ENCODE measurements at places on chromosomes 16 and 17. TPM values are rescaled to one million over a fixed set of nuclear protein-coding genes. Genes with fewer than 3 reads are reported as not detected.

- peaks cover 10% of the 10 kb centered on the region for H3K4me1 ChIP-seq
- no peak overlapping the region for H3K4me3 ChIP-seq
- no peak for DNase-seq
- no peaks in the 10 kb centered on the region for H3K27me3 ChIP-seq
Observed at GRCh38 chr16:84209989-84210388, 19.0 kb downstream of the ADAD2 start.

DNA sequence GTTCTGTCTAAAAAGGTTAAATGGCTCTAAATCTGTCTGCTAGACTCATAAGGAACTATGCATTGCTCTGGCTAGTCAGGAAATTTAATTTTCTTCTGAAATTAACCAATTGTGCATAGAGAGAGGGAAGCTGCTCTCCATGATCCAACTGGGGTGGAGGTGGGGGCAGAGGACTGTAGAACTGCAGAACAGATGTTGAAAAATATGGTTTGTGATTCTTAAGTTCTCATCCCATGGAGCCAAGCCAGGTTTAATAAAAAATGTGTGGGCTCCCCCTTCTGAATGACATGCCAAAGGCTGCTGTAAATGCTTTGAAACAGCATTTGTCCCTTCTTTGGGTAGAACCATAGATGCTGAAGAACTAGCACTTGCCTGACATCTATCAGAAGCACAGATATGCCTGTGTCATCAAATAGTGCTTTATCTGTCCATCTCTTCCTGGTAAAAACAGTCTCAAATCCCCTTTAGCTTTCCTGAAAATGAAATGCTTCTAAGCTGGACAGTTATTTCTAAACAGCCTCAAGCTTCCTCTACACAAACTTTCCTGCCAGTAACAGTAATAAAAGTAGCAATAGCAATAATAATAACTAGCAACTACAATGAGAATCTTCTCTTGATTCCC, 221.4 kb downstream of the CDH8 start:
- DNase-seq: no peak
- H3K4me1 ChIP-seq: no peaks in the 10 kb centered on the region
- H3K36me3 ChIP-seq: no peaks in the 10 kb centered on the region
- no peak overlapping the region for H3K4me3 ChIP-seq

- peaks cover 28% of the 10 kb centered on the region for H3K4me1 ChIP-seq
- peak; percentile 64 for DNase-seq
- peak overlapping the region; percentile 36 for H3K4me3 ChIP-seq
- no peaks in the 10 kb centered on the region for H3K36me3 ChIP-seq
Observed at GRCh38 chr17:59783221-59784047, 76.0 kb downstream of the VMP1 start.

DNA sequence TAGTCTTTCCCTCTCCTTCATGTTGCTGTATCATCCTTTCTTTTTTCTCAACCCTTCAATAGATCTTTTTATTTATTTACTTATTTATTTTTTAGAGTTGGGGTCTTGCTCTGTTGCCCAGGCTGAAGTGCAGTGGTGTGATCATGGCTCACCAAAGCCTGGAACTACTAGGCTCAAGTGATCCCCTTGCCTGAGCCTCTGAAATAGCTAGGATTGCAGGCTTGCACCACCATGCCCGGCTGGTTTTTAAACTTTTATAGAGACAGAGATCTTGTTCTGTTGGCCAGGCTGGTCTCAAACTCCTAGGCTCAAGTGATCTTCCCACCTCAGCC, 51.7 kb downstream of the SNX29 start:
- no peak overlapping the region for H3K4me3 ChIP-seq
- H3K27me3 ChIP-seq: no peaks in the 10 kb centered on the region
- peaks cover 10% of the 10 kb centered on the region for H3K36me3 ChIP-seq
- no peak for DNase-seq
- H3K27ac ChIP-seq: peak overlapping the region; percentile 49
- H3K4me1 ChIP-seq: peaks cover 34% of the 10 kb centered on the region

DNA sequence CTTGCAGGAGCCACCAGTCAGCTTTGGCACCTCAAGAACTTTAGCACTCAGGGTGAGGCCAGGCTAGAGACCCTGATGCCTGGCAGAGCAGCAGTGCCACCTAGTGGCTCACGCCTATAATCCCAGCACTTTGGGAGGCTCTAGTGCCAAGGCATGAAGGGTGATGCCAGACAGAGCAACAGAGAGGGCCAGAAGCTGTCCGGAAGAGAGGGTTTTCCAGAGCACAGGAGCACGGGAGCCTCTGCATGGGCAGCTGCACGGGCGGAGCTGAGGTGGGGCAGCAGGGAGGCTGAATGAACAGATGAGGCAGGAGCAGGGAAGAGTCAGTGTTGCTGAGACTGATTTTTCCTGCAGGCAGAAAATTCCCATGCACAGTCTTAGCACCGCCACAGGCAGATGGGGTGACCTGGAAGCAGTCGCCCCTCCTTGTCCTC, 38.9 kb downstream of the MYH3 start:
- peaks cover 16% of the 10 kb centered on the region for H3K4me1 ChIP-seq
- H3K27ac ChIP-seq: no peak overlapping the region

- H3K4me1 ChIP-seq: peaks cover 12% of the 10 kb centered on the region
- H3K27me3 ChIP-seq: peaks cover 46% of the 10 kb centered on the region
- H3K36me3 ChIP-seq: peaks cover 6% of the 10 kb centered on the region
Observed at GRCh38 chr17:79810130-79811010, 13.5 kb upstream of the CBX8 start.

- no peaks in the 10 kb centered on the region for H3K36me3 ChIP-seq
- H3K4me1 ChIP-seq: peaks cover 21% of the 10 kb centered on the region
- peak; percentile 58 for DNase-seq
- H3K27ac ChIP-seq: peak overlapping the region; percentile 61
- H3K4me3 ChIP-seq: peak overlapping the region; percentile 47
Observed at GRCh38 chr17:3738562-3739295, 15.0 kb downstream of the HASPIN start.

DNA sequence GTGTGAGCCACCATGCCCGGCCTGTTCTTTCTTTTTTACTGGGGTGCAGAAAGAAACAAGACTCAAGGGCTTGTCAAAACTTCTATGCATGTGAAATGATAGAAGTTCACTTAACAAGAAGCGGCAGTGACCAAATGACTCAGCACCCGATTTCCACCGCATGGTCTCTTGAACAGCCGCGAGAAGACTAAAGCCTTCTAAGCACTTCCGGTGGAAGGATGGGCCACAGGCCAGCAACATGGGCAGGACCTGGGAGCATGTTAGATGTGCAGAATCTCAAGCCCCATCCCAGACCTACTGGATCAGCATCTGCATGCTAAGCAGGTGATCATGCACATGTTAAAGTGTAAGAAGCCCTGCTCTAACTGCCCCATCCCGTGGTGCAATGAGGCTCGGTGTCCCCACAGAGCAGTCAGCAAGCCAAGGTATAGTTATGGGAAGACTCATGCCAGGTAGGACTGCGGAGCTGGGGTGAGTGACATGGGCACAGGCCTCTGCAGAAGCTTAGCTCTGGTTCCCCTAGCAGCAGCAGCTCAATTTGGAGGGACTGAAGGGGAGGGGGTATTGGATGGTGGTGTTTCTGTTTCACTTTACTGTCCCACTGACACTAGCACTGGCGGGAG, 88.5 kb upstream of the HNF1B start:
- H3K27ac ChIP-seq: no peak overlapping the region
- no peaks in the 10 kb centered on the region for H3K36me3 ChIP-seq

- H3K4me3 ChIP-seq: no peak overlapping the region
- peaks cover 25% of the 10 kb centered on the region for H3K4me1 ChIP-seq
- peaks cover 5% of the 10 kb centered on the region for H3K36me3 ChIP-seq
- H3K27ac ChIP-seq: peak overlapping the region; percentile 73
- no peaks in the 10 kb centered on the region for H3K27me3 ChIP-seq
- no peak for DNase-seq
Observed at GRCh38 chr16:72983241-72983640, 64.7 kb downstream of the ZFHX3 start.

- no peak for DNase-seq
- no peaks in the 10 kb centered on the region for H3K36me3 ChIP-seq
- H3K4me1 ChIP-seq: no peaks in the 10 kb centered on the region
- H3K27ac ChIP-seq: no peak overlapping the region
- peaks cover 7% of the 10 kb centered on the region for H3K27me3 ChIP-seq
Observed at GRCh38 chr17:42180411-42180921, 476 bp downstream of the KCNH4 start.

DNA sequence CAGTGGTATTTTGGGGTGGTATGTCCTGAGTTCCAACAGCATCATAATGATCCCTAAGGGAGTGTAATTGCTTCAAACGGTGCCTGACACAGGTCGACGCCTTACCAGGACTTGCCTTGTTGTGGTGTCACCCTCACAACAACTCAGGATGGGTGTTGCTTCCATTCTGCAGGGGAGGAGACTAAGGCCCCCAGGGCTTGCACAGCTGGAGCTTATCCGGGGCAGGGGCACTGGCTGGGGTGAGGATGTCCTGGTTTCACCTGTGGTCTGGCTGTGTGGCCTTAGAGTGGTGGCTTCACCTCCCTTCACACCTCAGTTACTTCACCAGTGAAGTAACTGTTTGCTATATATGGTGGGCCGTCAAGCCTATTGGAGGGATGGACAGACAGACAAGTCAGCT, 23.3 kb downstream of the LLGL2 start:
- H3K27ac ChIP-seq: no peak overlapping the region
- no peak for DNase-seq
- no peak overlapping the region for H3K4me3 ChIP-seq
- no peaks in the 10 kb centered on the region for H3K4me1 ChIP-seq

GRCh38 chr17:16052486-16052885, 52.9 kb downstream of the TTC19 start:
- peak overlapping the region; percentile 59 for H3K27ac ChIP-seq
- no peak for DNase-seq
- no peaks in the 10 kb centered on the region for H3K27me3 ChIP-seq
- H3K4me1 ChIP-seq: no peaks in the 10 kb centered on the region
- peaks cover 92% of the 10 kb centered on the region for H3K36me3 ChIP-seq
- no peak overlapping the region for H3K4me3 ChIP-seq

- H3K4me1 ChIP-seq: no peaks in the 10 kb centered on the region
- no peaks in the 10 kb centered on the region for H3K27me3 ChIP-seq
- no peak overlapping the region for H3K27ac ChIP-seq
- H3K36me3 ChIP-seq: no peaks in the 10 kb centered on the region
- H3K4me3 ChIP-seq: no peak overlapping the region
Observed at GRCh38 chr16:6725634-6726331, 606.9 kb upstream of the RBFOX1 start.

GRCh38 chr16:84228256-84228838, 11.5 kb downstream of the KCNG4 start:
- H3K4me3 ChIP-seq: no peak overlapping the region
- no peak overlapping the region for H3K27ac ChIP-seq
- H3K4me1 ChIP-seq: no peaks in the 10 kb centered on the region

- no peak overlapping the region for H3K27ac ChIP-seq
- DNase-seq: no peak
- no peaks in the 10 kb centered on the region for H3K27me3 ChIP-seq
Observed at GRCh38 chr16:81455006-81455405, 10.4 kb downstream of the CMIP start.

GRCh38 chr17:81383504-81384421, 11.5 kb upstream of the BAHCC1 start:
- H3K27me3 ChIP-seq: no peaks in the 10 kb centered on the region
- no peak overlapping the region for H3K27ac ChIP-seq
- H3K36me3 ChIP-seq: no peaks in the 10 kb centered on the region
- no peaks in the 10 kb centered on the region for H3K4me1 ChIP-seq
- no peak overlapping the region for H3K4me3 ChIP-seq

DNA sequence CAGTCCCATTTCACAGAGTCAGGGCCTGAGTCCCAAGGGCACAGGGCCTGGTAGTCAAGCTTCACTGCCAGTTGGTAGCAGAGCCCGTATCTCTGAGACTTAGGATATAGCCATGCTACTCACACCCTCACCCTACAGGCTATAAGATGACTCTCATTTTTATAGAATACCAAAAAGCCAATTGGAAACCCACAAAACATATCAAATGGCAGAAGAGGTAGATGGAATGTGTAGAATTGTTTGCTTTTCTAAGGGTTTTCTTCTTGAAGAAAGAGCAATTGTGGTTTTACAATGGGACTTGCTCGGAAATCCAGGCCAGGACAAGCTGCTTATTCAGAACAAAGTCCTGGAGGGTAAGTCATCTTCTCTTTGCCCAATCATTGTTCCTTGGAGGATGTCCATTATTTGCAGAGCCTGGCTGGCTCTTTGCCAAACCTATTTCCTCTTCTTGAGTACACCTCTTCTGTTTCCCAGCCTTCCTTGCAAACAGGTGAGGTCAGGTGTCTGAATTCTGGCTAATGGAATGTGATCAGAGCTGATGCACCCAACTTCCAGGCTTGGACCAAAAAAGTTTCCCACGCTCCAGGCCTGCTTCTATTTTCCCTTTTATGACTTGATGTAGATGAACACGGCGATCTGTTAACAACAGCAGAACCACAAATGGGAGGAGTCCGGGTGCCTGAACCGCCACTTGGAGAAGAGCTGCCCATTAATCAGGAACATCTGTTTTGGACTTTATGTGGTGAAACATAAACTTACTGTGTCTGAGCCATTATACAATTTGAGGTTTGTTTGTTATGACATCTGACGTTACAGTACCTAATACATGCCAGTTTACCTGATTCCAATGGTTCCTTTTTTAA, 16.9 kb upstream of the CCL22 start:
- DNase-seq: peak; percentile 98
- H3K36me3 ChIP-seq: no peaks in the 10 kb centered on the region
- H3K4me3 ChIP-seq: no peak overlapping the region

Gene CACNG1
- total RNA-seq: not detected

Gene CIBAR2
- total RNA-seq: not detected

Gene ICAM2
- not detected for total RNA-seq

Gene PAM16
- 71.8 TPM for total RNA-seq

Gene PNMT
- not detected for total RNA-seq

Gene TMEM204
- total RNA-seq: not detected

Gene TIMP2
- total RNA-seq: 35.1 TPM

Gene KRTAP3-2
- not detected for total RNA-seq

Gene ZNF689
- total RNA-seq: 6.1 TPM

Gene AARS1
- 314 TPM for total RNA-seq

Gene MAPK8IP3
- total RNA-seq: 86.6 TPM
